RPMI7951 (cell line): ENCODE measurements at places on chromosomes 12 and 14. TPM values are rescaled to one million over a fixed set of nuclear protein-coding genes. Genes with fewer than 3 reads are reported as not detected.
A peak's percentile ranks its signal among the peaks of the same experiment; 100 is the strongest.

DNA sequence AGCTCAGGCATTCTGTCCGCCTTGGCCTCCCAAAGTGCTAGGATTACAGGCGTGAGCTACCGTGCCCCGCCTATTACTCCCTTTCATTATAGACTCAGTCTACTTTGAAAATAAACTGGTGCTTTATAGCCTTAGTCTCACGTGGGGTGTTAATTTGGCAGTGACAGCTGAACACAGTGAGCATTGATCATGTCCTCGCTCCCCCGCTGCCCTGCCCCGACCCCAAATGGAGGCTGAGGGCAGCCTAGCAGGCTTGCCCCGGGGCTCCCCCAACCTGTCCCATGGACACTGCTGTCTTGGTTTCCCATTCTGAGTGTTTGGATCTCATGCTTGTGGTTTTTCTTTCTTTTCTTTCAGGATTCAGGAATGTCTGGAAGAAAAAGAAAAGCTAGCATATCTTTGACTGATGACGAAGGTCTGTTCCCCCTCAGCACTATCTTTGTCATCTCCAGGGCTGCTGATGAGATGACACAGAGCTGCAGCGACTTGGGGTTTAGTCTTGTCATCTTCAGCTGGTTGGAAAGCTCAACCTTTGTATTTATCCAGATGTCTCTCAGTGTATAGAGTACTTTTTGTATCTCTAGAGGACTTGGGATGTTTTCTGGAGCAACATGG, 42.2 kb downstream of the EP400 start:
- no peak for DNase-seq

DNA sequence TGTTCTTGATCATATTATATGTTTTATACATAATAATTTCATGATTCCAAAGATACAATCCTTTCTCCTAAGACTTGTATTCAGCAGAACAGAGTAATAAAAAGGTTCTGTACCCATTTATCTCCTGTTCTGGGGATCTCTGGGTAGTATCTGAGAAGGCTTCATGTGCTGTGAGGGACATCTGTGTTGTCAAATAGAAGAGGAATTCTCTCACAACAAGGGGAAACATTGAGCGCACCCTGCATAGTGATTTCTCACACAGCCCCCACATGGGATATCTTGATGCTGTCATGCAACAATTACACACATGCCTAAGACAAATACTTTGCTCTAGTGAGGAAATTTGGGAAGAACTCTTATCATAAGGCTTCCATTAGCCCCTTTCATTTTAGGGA, 101.8 kb upstream of the ATF1 start:
- DNase-seq, result peak; percentile 15

- DNase-seq, result no peak
Observed at GRCh38 chr12:62459976-62460375, 6.7 kb upstream of the MON2 start.

DNA sequence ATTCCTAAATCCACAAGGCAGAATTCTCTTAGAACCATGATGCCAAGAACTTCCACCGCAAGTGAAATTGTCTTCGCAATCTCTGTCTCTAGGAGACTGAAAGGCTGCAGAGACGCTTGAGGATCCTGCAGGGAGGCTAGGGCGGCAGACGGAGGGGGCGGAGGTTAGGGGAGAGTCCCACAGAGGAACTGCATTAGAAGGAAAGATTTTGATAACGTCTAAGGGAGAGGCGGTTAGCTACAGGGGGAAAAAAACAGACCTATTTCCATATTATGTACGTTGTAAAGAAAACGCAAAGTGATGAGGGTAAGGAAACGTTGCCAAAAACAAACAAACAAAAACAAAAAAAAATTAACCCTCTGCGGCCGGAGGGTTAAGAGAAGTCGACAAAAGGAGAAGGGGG, 595 bp downstream of the KLHL28 start:
- peak; percentile 53 for DNase-seq

DNA sequence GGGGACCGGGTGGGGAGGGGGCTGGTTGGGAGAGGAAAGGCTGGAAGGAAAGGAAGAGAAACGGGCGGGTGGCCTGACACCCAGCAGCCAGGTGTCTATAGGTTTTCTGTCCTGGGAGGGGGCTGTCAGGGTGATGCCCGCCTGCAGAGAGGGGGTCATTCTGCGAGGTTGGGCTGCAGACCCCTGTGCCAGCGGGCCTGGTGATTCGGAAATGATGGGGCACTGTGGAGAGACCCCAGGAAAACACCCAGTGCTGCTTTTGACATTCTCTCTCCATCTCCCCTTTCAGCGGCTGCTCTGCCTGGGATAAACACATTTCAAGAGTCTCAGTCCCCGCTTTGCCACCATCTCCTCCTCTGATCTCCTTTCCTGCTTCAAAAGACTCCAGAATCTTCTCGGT, 168.5 kb upstream of the RTL1 start:
- no peak for DNase-seq

- DNase-seq, result no peak
Observed at GRCh38 chr12:119153477-119154434, 25.0 kb upstream of the HSPB8 start.

DNA sequence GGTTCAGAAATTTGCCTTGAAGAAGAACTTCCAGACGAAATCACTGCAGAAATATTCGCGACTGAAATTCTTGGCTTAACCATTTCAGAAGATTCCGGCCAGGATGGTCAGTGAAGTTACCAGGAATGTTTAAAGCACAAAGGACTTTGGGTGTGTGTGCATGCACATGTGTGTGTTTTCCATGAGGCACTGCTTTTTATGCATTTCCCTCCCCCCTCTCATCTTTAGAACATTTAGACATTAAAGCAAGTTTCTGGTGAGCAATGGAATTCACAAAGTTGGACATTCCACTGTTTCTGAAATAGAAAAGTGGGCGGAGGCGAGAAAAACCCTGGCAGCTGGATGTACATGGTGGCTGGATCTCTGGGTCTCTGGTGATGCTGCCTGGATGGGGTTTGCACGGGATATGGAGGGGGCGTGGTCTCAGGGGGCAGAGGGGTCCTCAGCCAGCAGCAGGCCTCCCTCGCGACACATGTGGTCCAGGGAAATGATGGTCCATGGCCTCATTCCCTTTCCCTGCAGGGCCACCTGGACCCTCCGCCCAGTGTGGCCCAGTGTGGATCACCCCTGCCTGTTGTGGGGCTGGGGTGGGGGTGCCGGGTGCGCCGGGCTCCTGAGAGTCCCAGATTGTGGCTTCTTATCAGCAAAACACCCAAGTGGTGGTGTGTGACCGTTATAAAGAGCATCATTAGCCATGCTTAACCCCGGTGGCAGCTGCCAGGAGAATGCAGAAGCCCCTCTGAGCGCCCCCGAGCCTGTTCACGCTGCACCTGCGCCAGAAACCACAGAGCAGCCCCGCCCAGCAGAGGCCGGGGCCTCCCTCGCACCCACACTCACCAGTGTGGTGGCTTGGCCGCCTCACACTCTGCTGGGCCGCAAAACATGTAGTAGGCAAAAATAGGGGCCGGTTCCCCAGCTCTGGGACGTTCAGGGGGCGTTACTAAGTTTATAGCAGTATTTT, 17.8 kb upstream of the BCL7A start:
- DNase-seq, result no peak

DNA sequence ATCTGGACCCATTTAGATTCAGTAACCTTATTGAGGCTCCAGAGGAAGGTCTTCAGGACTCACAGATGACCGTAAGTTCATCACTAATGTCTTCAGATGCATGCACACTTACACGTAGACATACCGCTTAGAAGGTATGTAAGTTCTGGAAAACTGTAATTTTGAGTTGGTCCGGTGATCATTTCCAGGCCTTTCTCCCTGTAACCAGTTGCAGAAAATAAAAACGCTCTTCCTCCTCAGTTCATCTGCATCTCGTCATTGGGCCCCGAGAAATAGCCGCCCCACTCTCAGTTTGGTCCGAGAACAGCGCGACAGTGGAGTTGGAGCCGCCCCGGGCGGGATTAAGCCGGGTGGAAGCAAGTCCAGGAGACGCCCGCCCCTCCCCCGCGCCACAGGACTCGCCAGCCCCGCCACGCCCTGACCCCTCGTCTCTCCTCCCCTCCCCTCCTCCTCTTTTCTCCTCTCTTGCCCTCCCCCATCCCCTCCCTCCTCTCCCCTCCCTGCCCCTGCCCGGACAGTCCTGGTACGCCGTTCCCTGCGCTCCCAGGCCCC, 83.7 kb downstream of the TNFAIP2 start:
- no peak for DNase-seq

- peak; percentile 19 for DNase-seq
Observed at GRCh38 chr14:82855912-82856391, 1322.3 kb upstream of the SEL1L start.

GRCh38 chr12:91974541-91975085, 171.0 kb downstream of the BTG1 start:
- DNase-seq, result no peak

- DNase-seq, result no peak
Observed at GRCh38 chr12:47986832-47987231, 17.4 kb downstream of the COL2A1 start.

- DNase-seq, result no peak
Observed at GRCh38 chr14:101992708-101993107, 28.3 kb downstream of the DYNC1H1 start.

DNA sequence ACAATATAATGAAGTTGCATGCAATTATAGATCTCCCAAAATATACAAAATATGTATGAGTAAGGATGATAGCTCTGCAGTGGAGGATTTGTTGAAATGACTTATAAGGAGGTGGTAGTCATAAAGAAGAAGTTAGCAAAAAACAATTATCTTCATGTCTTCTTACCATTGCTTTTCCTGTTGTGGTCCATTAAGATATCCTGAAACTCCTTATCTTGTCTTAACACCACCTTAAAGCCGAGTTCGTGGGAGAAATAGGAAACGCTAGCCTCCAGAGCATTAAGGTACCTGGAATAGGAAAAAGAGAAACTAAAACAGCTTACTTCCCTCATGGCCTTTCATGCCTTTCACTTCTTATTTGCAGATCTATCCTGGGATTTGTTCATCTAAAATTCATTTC, 15.2 kb downstream of the GUCY2C start:
- DNase-seq, result no peak

- DNase-seq, result peak; percentile 72
Observed at GRCh38 chr14:70972107-70972976, 65.1 kb downstream of the PCNX1 start.

KRT3 gene
- 0.12 TPM in 1 of 2 replicates, not detected in the other for total RNA-seq

NCAPD2 gene
- 92.1 and 106 TPM in 2 replicates for total RNA-seq

SLC39A9 gene
- 80.9 and 88.7 TPM in 2 replicates for total RNA-seq

SEC23A gene
- 136 and 159 TPM in 2 replicates for total RNA-seq
